Heart right ventricle (tissue), 16 donors: ENCODE measurements at places on chromosomes 7 and 10. TPM values are rescaled to one million over a fixed set of nuclear protein-coding genes. Genes with fewer than 3 reads are reported as not detected.

Gene CHAT
- total RNA-seq, result not detected

GRCh38 chr7:45955286-45955685 lies 34.2 kb upstream of the IGFBP3 start:
- no peaks in the 10 kb centered on the region for H3K4me1 ChIP-seq
- no peak for DNase-seq
- H3K4me3 ChIP-seq, result no peak overlapping the region
- no peak overlapping the region for H3K27ac ChIP-seq
- H3K27me3 ChIP-seq, result no peaks in the 10 kb centered on the region

- peaks cover 91% of the 10 kb centered on the region for H3K4me1 ChIP-seq
- H3K27me3 ChIP-seq, result no peaks in the 10 kb centered on the region
- H3K27ac ChIP-seq, result no peak overlapping the region
- no peaks in the 10 kb centered on the region for H3K36me3 ChIP-seq
Observed at GRCh38 chr10:14556285-14556956, 218.3 kb downstream of the FAM107B start.

DNA sequence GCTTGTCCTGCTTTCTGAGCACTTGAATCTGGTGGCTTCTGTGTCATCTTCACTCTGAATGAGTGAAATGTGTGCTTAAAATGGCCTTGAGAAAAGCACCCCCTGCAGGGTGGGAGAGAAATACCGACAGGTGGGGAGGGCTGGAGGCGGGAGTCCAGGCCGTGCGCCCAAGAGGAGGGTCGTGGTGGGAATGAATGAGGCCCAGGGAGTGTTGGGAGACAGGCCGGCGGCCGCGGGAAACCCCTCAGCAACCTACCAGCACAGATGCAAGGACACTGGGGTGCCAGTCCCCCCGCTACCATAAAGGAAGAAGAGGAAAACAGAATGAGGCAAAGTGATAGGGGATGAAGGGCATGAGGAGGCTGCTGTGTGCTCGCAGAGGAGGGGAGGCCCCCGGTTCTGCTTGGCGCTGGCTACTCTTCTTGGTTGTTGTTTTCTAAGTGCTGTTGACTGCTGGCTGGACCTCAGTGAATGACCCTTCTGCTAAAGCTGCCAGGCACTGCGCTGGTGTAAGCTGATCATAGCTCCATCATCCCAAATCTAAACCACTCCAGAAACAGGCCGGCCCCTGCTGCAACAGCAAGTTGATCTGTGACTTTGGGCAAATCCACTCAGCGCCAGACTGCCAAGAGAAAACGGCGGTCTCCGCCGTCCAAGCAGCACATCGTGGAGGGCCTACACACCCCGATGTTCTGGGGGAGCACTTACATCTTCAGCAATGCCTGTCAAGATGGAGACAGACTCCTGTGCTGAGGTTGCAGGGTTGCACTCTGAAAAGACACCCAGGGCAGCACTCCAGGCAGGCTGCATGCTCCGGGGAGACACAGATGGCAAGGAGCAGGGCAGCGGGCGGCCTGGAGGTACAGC lies 378.5 kb downstream of the DNAJB6 start:
- H3K27ac ChIP-seq, result no peak overlapping the region
- H3K27me3 ChIP-seq, result peaks cover 12% of the 10 kb centered on the region
- no peak overlapping the region for H3K4me3 ChIP-seq
- no peak for DNase-seq
- no peaks in the 10 kb centered on the region for H3K4me1 ChIP-seq

DNA sequence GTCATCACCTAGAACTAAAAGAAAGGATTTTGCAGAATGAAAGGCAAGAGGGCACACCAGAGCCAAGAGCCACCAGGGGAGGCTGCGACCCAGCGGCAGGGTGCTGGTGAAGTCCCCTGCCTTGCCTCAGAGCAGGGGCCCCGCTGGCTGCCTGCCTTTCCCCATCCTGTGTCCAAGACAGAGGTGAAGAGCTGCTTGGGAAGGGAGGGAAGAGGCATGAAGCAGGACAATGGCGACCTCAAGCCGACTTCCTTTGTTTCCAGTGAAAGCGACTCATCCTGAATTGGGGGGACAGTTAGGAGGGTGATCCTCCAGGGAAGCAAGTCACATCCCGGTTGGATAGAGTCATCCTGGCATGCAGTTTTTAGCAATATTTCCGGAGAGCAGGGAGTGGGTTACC lies 255.5 kb upstream of the YAE1 start:
- no peaks in the 10 kb centered on the region for H3K27me3 ChIP-seq
- H3K4me3 ChIP-seq, result no peak overlapping the region
- DNase-seq, result no peak
- no peaks in the 10 kb centered on the region for H3K4me1 ChIP-seq

- H3K36me3 ChIP-seq, result no peaks in the 10 kb centered on the region
- DNase-seq, result peak; percentile 26
- no peak overlapping the region for H3K27ac ChIP-seq
- peak overlapping the region; percentile 7 for H3K4me3 ChIP-seq
- peaks cover 33% of the 10 kb centered on the region for H3K4me1 ChIP-seq
Observed at GRCh38 chr10:86411281-86411841, 44.8 kb upstream of the GRID1 start.

- peaks cover 6% of the 10 kb centered on the region for H3K27me3 ChIP-seq
- H3K27ac ChIP-seq, result no peak overlapping the region
- no peak overlapping the region for H3K4me3 ChIP-seq
- H3K4me1 ChIP-seq, result no peaks in the 10 kb centered on the region
Observed at GRCh38 chr7:149831741-149832219, 6.4 kb upstream of the ZNF862 start.

- no peaks in the 10 kb centered on the region for H3K4me1 ChIP-seq
- no peak overlapping the region for H3K4me3 ChIP-seq
- no peak overlapping the region for H3K27ac ChIP-seq
Observed at GRCh38 chr7:22783421-22783820, 39.2 kb downstream of the TOMM7 start.
